ENCODE measurements at places on chromosomes 5 and 9.

- no peak for DNase-seq
Observed at GRCh38 chr5:80591352-80591751, 21.3 kb upstream of the ANKRD34B start.

- no peak for DNase-seq
Observed at GRCh38 chr9:106947106-106947900, 84.3 kb downstream of the ZNF462 start.

DNA sequence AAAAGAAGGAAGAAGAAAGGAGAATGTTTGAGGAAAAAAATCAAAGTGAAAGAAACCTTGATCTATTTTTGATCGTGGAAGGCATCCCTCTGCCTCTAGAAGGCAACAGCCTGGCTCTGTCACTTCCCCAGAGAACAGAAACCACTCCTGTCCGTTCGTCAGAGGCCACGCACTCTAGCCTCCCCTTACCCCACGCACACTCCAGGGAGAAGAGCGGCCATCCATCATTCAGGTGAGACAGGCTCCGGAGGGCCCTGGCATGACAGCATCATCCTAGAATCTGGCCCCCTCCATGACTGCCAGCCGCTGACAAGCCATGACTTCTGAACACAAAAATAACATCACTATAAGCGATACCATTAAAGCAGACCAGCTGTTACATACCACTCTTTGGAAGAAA, 135.8 kb downstream of the ROR2 start:
- DNase-seq = no peak

- no peak for DNase-seq
Observed at GRCh38 chr5:98570010-98570409, 203.5 kb upstream of the RGMB start.

GRCh38 chr5:111930905-111931461, 174.0 kb upstream of the NREP start:
- no peak for DNase-seq

DNA sequence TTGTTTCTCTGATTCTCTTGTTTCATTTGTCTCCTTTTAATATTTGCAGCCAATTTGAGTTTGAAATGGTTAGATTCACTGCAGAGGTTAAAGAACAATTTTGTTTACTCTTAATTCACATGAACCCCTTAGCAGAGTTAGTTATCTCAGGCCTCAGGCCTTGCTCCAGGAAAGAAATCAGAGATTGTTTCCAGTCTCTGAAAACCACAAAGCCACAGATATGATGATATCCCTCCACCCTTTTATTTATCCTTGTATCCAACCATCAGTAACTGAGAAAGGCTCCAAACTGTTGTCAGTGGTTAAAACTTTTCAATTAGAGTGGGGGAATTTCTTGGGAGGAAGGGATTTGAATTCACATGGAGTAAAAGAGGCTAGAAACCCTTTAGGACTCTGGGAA, 406.0 kb upstream of the DMAC1 start:
- DNase-seq = no peak

DNA sequence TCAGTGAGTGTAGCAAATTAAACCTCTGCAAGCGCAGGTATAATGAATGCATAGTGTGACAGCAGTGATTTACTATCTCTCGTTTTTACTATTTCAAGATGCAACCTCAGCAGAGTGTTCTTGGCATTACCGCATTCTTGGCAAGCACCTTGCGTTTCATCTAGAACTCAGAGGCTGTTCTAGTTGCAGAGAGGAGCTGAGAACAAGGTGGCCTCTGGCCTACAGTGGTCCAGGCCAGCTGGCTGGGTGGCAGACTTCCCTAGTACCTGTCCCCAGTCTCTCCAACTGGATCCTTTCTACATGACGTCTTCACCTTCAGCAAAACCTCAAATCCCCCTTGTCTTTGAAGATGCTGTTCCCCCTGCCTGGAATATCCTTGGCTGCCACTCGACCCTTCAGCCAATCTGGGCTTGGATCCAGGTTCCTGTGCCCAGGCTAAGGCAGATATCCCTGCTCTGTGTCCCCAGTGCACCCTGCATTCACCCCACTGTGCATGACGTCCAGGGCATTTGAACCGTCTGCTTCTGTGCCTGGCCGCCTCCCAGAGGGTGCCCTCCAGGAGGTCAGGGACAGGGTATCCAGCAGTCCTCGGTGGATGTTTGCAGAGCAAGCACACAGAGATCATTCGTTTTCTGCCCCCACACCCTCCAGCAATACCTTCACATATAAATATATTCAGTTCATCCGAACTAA, 120.4 kb upstream of the CPEB4 start:
- no peak for DNase-seq

DNA sequence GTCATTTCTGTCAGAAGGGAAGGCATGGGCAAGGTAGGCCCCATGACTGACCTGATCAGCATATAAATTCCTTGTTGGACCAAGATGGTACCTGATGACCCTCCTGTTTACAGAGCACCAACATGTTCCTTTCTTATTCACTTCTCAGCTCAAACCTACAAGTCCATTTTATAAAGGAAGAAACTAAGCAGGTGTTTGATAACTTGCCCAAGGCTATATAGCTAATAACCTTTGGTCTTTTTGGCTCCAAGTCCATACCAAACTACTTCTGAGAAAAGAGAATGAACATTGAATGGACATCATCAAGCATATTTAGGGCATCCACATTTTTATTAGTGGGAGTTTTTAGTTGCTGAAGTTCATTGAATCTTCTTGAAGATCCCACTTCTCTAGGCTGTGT, 125.2 kb downstream of the GALNT10 start:
- DNase-seq = no peak

DNA sequence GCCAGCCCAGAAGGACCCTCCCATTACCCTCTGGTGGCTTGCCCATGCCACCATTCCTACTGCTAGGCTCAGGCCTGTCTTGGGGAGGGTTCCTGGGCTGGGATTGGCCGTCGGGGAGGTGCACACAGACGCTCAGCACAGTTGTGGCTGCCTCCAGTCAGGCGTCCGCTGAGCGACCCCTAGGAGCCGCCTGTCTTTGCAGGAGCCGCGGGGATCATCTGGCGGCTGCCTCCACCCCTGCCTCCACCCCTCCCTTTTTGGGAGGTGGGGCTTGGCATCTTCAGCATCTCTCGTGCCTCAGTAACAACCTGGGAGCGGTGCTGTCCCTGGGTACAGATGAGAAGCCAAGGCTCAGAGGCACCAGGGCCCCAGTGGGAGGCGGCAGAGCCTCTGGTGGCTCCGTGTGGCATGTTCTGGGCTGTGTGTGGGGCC, 39.6 kb downstream of the RXRA start:
- no peak for DNase-seq

- no peak for DNase-seq
Observed at GRCh38 chr5:107570181-107570580, 100.6 kb downstream of the EFNA5 start.

DNA sequence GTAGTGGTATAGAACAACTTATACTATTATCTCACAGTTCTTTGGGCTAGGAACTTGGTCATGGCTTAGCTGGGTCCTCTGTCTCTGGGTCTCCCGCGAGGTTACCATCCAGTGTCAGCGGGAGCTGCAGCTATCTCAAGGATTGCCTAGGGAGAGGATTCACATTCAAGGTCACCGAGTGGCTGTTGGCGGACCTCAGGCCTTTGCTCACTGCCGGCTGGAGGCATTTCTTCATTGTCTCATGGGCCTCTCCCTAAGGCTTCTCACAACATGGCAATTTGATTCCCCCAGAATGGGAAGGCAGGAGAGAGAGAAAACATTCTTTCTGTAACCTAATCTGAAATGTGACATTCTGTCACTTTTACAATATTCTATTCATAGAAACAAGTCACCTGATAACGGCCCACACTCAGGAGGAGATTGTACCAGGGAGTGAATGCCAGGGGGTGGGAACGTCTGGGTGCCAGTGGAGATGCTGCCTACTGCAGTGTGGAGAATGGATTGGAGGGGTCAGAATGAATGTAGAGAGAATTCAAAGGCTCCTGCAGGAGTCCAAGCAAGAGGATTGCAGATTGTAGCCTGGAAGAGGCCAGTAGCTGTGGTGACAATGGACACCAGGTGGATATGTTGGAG, 29.5 kb upstream of the ANKRD18A start:
- DNase-seq = no peak

Data from T-cell (primary cell).